ENCODE measurements at places on chromosomes 1 and 21. TPM values are rescaled to one million over a fixed set of nuclear protein-coding genes. Genes with fewer than 3 reads are reported as not detected.

GRCh38 chr21:44710294-44710665 lies 1.1 kb downstream of the TSPEAR start:
- no peak for DNase-seq

GRCh38 chr1:44511769-44512168 lies 106.7 kb downstream of the RNF220 start:
- no peak for DNase-seq

GRCh38 chr1:111179968-111180533 lies 20.4 kb downstream of the DENND2D start:
- DNase-seq, result no peak

Gene FCRL4
- total RNA-seq, result not detected

Gene NMNAT2
- 1.4 TPM for total RNA-seq
